Natural killer cell treated with Interleukin-12 subunit alpha and Interleukin-12 subunit beta and Interleukin-15 and Interleukin-18, amount 100 ng/mL, for 72 hours (primary cell): ENCODE measurements at places on chromosomes 4 and X. TPM values are rescaled to one million over a fixed set of nuclear protein-coding genes. Genes with fewer than 3 reads are reported as not detected.

- DNase-seq = no peak
Observed at GRCh38 chr4:112514647-112515197, 1.3 kb downstream of the NEUROG2 start.

DNA sequence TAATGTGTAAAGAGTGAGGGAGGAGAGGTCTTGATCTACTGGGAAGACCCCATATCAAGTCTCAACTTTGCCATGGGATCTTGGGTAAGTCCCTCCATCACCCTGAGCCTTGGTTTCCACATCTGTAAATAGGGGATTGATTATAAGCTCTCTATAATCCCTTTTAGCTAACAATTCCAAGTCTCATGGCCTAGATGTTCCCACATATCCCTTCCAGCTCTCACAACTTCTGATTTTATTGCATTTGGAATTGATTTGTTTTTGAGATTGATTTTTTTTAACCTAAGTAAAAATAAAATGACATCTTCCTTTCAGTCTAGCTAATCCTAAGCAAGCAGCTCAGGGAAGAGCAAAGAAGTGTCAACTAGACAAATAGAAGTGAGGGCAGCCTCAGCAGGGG lies 29.8 kb downstream of the SMIM20 start:
- no peak for DNase-seq

FAM236A gene
- total RNA-seq = not detected

CT45A5 gene
- total RNA-seq = not detected
